RCC 7860 (cell line): ENCODE measurements at places on chromosomes 13 and 19.

DNA sequence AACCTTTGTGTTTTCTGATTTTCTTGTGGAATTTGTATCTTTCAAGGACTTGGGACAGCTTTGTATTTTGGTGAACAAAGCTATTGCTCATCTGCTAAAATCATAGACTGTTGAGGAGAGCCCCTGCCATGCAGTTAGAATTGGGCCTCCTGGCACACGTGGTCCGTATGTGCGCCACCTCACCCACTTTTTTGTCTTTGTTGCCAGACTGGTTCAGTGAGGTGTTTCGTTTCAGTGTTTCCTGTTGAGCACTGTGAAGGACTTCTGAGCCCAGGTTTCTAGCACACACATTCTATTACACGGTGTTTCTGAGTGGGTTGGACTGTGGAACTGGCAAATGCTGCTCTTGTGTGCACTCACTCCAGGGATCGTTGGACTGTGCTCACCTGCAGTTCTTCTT is 37.6 kb upstream of the RNF113B start:
- no peak for DNase-seq

DNA sequence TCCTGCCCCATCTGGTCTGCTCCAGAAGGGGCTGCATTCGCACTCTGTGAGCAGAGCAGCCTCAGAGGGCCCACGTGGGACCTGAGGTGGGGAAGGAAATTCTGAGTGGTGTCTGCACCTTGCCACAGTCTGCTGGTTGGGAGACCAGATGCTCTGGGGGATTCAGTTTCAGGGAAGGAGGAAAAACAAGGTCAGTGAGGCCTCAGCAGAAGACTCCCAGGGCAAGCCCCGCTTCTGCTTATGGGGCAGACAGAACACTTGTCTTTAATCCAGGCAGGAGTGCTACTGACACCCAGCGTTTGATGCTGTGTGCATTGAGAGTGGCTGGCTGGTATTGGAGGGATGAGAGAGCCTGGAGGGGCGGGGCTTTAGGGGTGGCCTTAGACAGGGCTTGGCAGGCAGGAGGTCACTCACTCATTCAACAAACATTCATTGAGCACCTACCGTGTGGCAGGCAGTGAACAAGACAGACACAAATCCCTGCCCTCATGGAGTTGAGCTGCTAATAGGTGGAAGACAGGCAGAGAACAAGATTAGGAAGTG is 4.9 kb upstream of the CLEC17A start:
- DNase-seq = no peak

- no peak for DNase-seq
Measured at GRCh38 chr13:41706152-41706551, 248.8 kb downstream of the RGCC start.

- no peak for DNase-seq
Measured at GRCh38 chr13:100098445-100099116, 9.7 kb downstream of the PCCA start.

DNA sequence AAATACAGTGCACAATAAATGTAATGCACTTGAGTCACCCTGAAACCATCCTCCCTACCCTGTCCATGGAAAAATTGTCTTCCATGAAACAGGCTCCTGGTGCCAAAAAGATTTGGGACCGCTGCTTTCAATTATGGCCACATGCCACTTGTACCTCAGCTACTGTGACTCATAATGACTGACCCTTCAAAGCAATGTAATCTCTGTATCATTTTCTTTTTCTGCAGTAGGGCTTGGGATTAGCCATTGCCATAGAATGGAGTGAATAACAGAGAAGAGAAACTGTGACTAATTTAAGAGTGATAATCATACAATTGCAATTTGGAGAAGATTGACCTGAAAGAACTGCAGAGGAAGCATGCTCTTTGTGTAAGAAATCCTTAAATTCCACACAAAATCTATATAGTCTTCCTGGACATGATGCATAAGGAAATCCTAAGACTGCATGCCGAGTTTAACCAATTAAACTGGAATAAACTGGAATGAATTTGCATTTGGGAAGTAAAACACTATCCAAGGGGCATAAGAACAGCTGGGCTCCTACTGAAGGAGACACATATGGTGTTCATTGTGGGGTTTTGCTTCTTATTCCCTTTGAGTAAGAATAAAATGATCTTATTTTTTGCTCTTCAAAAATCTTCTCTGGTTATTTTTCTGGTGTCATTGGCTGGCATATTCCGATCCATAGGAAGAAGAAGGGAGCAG is 59.5 kb upstream of the SLC7A1 start:
- peak; percentile 11 for DNase-seq

DNA sequence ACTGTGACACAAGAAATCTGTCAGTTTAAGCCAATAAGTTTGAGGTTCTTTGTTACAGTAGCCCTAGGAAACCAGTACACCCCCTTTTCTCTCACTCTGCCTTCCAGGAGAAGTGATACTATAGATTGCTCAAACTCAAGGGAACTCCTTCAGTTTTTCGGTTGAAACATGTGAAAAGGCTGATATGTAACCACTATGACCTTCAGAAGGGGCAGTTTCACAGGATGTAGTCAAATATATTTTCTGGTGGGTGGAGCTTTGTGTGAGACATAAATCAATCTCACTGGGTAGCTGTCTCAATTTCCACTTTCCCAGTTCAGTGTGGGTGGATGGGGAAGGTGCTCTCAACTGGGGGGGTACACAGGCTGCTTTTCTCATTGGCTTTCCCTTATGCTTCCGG is 41.7 kb downstream of the HTR2A start:
- no peak for DNase-seq

DNA sequence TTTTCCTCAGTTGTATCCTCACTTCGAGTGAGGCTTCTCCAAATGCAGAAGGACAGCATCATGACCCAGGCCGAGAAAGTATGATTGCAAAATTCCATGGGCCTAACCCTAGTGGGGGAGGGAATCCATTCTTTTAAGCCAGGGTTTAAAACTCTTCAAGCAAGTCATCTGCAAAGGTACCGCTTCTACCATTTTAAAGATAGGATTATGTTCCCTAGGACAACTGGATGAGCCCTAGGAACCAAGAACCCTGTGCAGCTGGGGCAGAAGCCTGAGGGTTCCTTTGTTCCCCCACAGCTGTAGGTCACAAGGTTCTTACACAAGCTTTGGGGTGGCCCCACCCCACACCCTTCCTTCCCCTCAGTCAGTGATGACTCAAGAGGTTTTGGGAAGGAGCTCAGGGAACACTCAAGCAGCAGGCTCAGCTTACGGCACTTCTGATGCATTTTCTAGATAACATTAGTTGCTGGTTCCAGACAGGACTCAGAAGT is 13.5 kb downstream of the ARL11 start:
- no peak for DNase-seq

DNA sequence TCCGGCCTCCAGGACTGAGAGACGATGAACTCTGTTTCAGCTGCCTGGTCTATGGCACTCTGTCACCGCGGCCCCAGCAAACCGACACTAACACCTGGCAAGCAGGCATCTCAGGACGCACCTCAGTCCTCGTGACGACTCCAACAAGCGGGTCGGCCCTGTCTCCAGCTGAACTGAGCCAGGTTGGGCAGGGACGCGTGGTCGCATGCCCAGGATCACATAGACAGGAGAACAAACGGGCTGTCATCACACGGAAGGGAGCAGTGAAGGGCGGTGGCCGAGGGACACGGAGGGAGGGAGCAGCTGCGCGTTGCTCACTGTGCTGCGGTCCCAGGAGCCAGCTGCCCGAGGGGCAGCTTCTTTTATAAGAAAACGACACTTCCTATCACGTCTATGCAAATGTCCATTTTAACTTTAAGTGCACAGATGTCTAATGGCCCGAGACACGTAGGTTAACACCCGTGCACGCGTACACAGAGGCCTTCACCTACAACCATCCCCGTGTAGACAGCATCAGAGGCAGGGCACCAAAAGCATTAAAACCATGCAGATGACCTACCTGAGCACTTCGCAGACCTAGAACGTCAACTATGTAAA is 8.9 kb downstream of the SGTA start:
- no peak for DNase-seq

DNA sequence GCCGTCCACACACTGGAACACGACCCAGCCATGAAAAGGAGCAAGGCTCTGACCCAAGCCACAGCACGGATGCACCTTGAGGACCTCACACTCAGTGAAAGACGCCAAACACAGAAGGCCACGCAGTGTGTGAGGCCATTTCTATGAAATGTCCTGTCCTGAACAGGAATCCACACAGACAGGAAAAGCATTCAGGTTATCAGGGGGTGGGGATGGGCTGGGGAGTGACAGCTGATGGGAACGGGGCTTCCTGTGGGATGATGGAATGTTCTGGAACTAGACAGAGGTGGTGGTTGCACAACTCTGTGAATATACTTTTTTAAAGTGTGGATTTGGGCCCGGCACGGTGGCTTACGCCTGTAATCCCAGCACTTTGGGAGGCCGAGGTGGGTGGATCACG is 30.6 kb downstream of the GPX4 start:
- no peak for DNase-seq

DNA sequence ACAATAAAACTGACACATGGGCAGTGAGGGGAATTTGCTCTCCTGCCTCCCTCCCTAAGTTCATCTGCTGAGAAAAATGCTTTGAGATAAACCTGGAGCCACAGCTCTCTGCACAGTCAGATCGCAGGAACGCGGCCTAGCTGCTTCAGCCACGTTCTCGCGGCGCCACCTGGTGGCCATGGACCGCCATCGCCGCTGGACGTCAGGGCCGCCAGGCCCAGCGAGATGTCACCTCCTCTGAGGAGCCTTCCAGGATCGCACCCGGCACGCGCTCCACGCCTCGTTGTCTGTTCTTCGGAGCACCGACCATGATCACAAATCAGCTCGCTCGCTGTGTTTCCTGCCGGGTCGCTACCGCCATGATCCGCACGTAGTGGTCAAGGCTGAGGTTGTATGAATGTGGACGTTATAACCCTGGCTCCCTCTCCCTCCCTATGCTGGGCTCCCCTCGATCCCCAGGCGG is 20.6 kb upstream of the USP29 start:
- DNase-seq = no peak

DNA sequence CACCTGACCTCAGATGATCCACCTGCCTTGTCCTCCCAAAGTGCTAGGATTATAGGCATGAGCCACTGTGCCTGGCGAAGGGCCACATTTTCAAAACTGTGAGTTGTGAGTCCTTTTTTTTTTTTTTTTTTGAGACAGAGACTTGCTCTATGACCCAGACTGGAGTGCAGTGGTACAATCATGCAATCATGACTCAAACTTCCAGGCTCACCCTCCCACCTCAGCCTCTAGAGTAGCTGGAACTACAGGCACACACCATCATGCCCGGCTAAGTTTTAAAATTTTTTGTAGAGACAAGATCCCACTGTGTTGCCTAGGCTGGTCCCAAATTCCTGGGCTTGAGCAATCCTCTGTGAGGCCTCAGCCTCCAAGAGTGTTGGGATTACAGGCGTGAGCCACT is 3.8 kb upstream of the MYPOP start:
- DNase-seq = peak; percentile 28

DNA sequence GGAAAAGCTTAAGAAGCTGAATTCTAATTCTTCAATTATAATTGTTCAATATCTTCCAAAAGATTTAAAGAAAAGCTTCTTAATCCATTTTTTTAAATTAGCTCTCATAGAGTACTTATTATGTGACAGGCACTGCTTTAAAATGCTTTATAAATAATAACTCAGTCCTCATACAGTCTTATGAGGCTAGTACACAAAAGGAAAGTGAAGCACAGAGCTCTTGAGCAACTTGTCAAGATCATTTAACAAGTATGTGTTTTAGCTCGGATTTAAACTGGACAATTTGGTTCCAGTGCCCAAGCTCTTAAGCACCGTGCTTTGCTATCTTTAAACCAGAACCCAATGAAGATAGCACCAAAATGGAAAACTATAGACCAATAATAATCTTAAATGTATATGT is 106.1 kb downstream of the DHRS12 start:
- DNase-seq = no peak

GRCh38 chr13:40394304-40394985 is 272.0 kb downstream of the FOXO1 start:
- DNase-seq = no peak

GRCh38 chr13:60152114-60152513 is 11.6 kb downstream of the DIAPH3 start:
- DNase-seq = no peak

DNA sequence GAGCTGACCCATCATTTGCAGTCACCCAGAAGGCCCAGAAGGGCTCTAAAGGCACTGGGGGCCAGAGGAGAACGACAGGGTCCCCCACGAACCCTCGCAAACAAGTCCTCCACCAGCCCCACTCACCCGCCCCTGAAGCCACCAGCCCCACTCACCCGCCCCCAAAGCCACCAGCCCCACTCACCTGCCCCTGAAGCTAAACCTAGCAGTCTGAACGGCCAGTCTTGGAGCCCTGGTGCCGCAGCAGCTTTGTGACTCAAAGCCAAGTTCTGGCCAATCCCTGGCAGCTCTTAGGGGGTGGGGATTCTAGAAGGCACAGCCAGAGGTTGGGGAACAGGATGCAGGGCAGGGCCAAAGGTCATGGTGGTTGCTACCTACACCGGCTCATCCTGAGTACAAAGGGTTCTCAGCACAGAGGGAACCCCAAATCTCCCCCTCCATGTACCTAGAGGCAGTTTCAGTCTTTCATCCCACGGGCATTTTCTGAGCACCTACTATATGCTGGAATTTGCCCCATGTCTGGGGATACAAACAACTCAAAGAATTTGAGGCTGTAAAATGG is at the start of gene IQCN:
Gene IQCN (minus strand): TSS at position 234 of the 562 bp plus-strand sequence. CDS start 4,974 bp downstream, outside the sequence.
- no peak for DNase-seq

- no peak for DNase-seq
Measured at GRCh38 chr13:100790405-100790804, 115.8 kb upstream of the TMTC4 start.

GRCh38 chr13:42602906-42603305 is 29.0 kb downstream of the TNFSF11 start:
- no peak for DNase-seq

- DNase-seq = no peak
Measured at GRCh38 chr19:34244611-34245299, 9.6 kb upstream of the GARRE1 start.

GRCh38 chr13:25905611-25906010 is 146.2 kb downstream of the SHISA2 start:
- no peak for DNase-seq

- DNase-seq = peak; percentile 91
Measured at GRCh38 chr19:55385724-55386492, at the start of gene RPL28. TSS of gene RPL28 (plus strand) at chr19:55385932. CDS start at chr19:55386358, 426 bp downstream.

GRCh38 chr13:113744197-113745000 is 14.6 kb upstream of the TMEM255B start:
- no peak for DNase-seq

DNA sequence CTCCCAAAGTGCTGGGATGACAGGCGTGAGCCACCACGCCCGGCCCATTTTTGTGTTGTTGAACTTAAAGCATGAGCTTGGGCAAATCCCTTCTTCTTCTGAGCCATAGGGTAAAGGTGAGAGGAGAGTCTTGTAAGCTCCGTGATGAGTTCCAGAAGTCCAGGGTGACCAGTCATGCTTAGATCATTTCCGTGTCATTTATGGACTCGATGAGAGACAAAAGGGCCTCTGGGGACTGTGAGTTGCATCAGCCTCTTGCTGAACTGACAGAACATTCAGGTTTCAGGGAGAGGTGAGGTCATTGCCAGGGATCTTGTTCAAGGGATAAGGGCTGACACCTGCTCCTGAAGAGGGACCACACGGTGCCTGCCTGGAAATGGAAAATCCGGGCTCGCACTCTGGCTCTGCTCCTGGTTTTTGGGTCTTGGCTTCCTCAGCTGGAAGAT is 53.6 kb downstream of the GADD45B start:
- DNase-seq = peak; percentile 97
